ENCODE measurements at places on chromosomes 4 and X. TPM values are rescaled to one million over a fixed set of nuclear protein-coding genes. Genes with fewer than 3 reads are reported as not detected.

The IL2 gene
- not detected for total RNA-seq

GRCh38 chr4:17511509-17511949 is 361 bp downstream of the QDPR start:
- H3K4me1 ChIP-seq: peaks cover 12% of the 10 kb centered on the region
- no peaks in the 10 kb centered on the region for H3K27me3 ChIP-seq
- no peak for DNase-seq
- H3K27ac ChIP-seq: no peak overlapping the region

GRCh38 chrX:40543661-40544328 is 37.0 kb upstream of the ATP6AP2 start:
- H3K27ac ChIP-seq: no peak overlapping the region
- H3K4me3 ChIP-seq: no peak overlapping the region
- DNase-seq: no peak
- peaks cover 11% of the 10 kb centered on the region for H3K4me1 ChIP-seq
- H3K27me3 ChIP-seq: no peaks in the 10 kb centered on the region

The GAGE13 gene
- not detected for total RNA-seq

GRCh38 chrX:43540318-43540717 is 115.8 kb upstream of the MAOA start:
- no peak overlapping the region for H3K4me3 ChIP-seq
- H3K27me3 ChIP-seq: no peaks in the 10 kb centered on the region
- no peak overlapping the region for H3K27ac ChIP-seq

The BEX1 gene
- 0.59 TPM for total RNA-seq

The IL3RA gene
- total RNA-seq: 97.9 TPM

The FGD1 gene
- total RNA-seq: not detected

DNA sequence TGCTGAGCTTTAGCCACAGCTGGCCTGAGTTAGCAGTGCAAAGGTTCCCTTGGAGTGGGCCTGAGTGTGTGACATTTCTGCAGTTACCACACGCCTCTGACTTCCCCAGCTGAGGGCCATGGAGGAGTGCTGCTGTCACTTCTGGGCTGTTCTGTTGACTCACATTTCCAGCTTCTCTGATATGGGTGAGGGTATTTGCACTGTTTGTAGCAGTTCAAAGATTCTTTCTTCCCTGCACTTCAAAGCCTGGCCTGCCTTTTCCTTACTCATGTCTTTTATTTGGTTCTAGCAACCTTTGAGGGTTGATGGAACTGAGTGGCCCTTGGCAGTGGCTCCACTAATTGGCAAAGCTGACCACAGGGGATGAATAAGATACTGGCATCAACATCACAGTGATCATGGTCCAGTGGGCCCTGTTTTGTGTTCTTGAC is 26.4 kb upstream of the SCML1 start:
- H3K4me3 ChIP-seq: no peak overlapping the region
- no peak overlapping the region for H3K27ac ChIP-seq
- no peaks in the 10 kb centered on the region for H3K27me3 ChIP-seq
- H3K36me3 ChIP-seq: no peaks in the 10 kb centered on the region
- no peaks in the 10 kb centered on the region for H3K4me1 ChIP-seq

DNA sequence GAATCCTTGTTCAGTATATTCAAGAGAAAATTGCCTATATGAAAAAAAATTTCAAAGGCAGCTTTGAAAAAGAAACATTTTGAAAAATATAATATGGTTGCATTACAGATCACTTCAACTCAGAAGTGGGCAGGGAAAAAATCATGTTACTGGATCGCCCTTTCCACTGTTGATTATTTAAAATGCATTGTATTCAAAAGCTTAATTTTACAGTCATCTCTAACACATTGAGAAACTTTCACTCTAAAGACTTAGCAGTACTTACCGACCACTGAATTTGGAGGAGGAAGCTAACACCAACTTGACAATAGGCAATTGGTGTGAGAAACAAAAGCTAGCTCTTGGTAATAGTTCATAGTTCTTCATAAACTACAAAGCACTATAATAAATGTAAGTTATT is 101.9 kb downstream of the CEP135 start:
- no peak overlapping the region for H3K4me3 ChIP-seq
- no peaks in the 10 kb centered on the region for H3K36me3 ChIP-seq
- peaks cover 35% of the 10 kb centered on the region for H3K27me3 ChIP-seq
- DNase-seq: no peak

DNA sequence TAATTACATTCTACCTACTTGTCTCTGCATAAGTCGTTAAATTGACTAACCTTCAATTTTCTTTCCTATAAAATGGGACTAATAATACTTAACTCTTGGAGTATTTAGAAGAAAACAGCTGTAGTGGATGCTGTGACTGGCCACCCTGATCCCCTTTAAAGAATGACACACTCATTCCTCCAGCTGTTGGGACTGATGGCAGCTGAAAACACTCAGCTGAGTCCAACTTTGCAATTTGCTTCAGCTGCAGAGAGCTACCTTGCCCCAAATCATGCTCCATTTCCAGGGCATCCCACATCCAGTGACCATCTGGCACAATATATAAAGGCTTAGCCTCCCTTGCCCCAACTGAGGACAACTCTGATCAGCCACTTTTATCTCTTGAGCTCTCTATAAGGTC is 89.1 kb downstream of the MID1IP1 start:
- no peaks in the 10 kb centered on the region for H3K36me3 ChIP-seq
- H3K27ac ChIP-seq: no peak overlapping the region
- no peak for DNase-seq
- H3K4me3 ChIP-seq: no peak overlapping the region
- no peaks in the 10 kb centered on the region for H3K27me3 ChIP-seq
- no peaks in the 10 kb centered on the region for H3K4me1 ChIP-seq

The MAGEC2 gene
- total RNA-seq: not detected

DNA sequence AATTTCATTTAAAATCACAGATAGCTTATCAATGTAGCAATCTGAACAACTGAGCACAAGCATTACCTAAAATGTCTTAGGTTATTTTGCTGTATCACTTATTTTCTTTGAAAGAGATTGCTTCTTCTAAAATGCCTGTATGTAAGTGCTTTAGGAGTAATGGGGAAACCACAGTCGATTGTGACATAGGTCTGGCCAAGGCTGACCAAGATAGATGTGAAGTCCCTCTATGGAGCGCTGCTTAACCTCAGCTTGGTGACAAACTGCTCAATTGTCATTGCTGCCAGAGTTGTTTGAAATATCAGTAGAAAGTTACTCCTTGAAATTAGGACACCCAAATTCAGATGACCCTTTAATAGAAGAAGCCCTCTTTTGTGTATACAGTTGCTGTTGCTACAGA is 401.9 kb upstream of the NDST4 start:
- no peak overlapping the region for H3K27ac ChIP-seq
- no peaks in the 10 kb centered on the region for H3K27me3 ChIP-seq
- H3K4me1 ChIP-seq: no peaks in the 10 kb centered on the region
- DNase-seq: no peak

GRCh38 chrX:42708222-42708621 is 69.7 kb downstream of the PPP1R2C start:
- H3K27me3 ChIP-seq: no peaks in the 10 kb centered on the region
- H3K4me1 ChIP-seq: no peaks in the 10 kb centered on the region
- H3K27ac ChIP-seq: no peak overlapping the region
- no peak for DNase-seq
- H3K4me3 ChIP-seq: no peak overlapping the region

The GAGE12H gene
- not detected for total RNA-seq

The IL21 gene
- not detected for total RNA-seq

The FREM3 gene
- not detected for total RNA-seq

Measured in natural killer cell (primary cell).